Urinary bladder (tissue), 4 donors: ENCODE measurements at places on chromosomes 6 and 20. TPM values are rescaled to one million over a fixed set of nuclear protein-coding genes. Genes with fewer than 3 reads are reported as not detected.

The MEI4 gene
- 0.01 TPM for polyA plus RNA-seq

The HLA-DRA gene
- 272 TPM for polyA plus RNA-seq

- DNase-seq: no peak
Measured at GRCh38 chr20:41436679-41437078, 70.1 kb upstream of the EMILIN3 start.

DNA sequence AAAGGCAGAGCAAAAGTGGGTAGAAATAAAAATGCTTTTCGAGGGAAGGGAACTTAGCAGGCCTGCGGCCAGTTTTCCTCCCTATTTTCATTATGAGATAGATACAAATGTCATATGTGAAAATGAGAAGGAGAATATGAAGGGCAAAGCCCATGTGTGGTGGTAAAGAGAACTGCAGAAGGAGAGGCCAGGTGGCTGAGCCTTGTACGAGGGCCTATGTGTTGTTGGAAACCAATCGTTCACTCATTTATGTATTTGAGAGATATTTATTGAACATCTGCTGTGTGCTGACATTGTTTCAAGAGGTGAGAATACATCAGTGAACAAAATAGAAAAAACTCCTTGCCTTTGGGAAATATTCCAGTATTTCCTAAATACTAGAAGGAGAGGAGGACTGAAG is 147.7 kb downstream of the SH3BGRL2 start:
- DNase-seq: no peak

The CLPSL1 gene
- polyA plus RNA-seq: not detected

GRCh38 chr6:170269846-170270541 is 20.9 kb downstream of the DLL1 start:
- DNase-seq: no peak

DNA sequence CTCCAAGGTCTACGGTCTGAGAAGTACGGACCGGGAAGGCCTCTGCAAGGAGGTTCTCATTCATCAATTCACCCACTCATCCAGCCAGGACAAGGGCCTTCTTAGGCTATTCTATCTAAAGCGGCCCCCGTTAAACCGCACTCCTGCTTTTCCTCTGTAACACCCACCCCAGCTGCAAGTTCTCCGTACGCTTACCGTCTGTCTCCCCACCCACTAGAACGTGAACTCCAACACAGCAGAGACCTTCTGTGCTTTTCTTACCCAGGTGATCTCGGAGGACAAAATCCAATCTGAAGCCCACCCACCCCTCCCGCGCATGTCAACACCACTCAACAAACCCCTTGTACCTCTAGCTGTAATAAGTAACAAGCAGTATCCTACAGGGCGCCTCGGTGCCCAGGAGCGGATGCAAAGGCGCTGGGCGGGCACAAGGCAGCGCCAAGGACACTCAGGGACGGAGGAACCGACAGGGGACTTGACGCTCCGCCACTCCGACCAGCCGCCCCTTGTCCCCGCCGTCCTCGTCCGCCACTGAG is 351 bp downstream of the AURKA start:
- no peak for DNase-seq

DNA sequence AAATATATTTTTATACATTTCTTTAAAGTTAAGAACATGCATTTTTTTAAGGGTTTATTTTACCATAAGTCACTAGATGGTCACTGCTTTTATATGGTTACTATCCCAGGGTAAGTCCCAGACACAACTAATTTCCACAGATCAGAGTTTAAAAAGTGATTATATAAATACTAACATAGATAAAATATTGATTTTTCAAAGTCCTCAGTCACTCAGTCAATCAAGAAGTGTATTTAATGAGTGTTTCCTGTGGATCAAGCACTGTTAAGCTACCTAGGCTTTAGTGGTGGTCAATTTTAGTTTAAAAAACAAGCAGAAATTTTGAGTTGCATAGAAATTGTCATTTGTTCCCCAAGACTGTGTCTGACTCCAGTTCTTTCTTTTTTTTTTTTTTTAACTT is 399.5 kb upstream of the SYNCRIP start:
- DNase-seq: no peak

GRCh38 chr20:35302421-35303335 is 10.5 kb upstream of the FAM83C start:
- DNase-seq: no peak
